ENCODE measurements at places on chromosomes 7 and 10.

DNA sequence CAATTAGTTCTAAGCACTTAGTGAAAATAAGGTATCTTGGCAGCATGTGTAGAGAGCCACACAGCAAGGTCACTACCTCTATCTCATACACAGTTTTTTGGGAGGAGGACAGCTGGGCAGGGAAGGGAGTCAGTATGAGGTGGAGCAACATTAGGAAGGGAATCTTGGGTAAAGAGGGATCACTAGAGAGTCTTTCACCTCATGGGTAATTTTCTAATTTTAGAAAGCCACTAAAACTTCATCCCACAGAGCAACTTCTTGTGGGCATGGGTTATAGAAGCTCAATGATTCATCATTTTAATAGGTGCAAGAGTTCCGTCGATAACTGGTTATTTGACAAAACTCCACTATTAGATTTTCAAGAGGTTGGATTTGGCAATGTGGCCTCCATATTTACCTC, 2.5 kb downstream of the NRAP start:
- DNase-seq, result no peak

- DNase-seq, result peak; percentile 34
Measured at GRCh38 chr7:22350466-22351328, 6.3 kb downstream of the RAPGEF5 start.

DNA sequence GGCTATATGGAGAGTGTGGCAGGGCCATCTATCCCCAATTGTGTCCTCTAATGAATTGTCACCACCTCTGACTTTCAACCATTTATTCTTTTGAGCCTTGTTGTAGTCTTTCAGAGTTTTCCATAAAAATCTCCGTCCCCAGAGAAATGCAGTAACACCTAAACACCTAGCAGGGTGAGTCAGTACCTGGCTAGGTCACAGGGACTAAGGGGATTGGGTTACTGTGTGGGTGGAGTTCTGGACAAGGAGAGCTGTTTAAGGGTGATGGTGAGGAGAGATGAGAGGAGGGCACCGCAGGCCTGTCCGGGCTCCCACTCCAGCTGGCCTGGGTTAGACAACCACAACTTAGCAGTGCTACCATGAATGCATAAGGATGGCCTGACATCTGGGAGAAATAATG, 186.2 kb upstream of the LYZL1 start:
- DNase-seq, result no peak

DNA sequence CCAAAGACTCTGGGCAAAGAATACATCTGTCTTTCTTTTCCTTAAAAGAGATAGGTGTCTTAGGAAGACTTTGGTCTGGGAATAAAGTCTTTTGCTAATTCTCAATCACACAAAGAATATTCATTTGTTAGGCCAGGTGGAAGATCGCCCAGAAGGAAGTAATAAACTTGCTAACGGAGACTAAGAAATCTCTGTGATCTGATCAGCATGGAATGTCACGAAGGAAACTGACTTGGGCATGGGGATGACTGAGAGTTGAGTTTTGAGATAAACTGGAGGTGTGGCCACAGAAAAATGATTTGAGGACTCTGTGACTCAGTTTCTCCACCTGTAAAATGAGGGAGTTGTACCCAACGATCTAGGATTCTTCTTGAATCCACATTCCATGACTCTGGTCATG, 161.1 kb upstream of the SVIL start:
- no peak for DNase-seq

GRCh38 chr10:99845837-99846382, 63.5 kb downstream of the ABCC2 start:
- peak; percentile 80 for DNase-seq
